Common myeloid progenitor, CD34-positive (primary cell): ENCODE measurements at places on chromosomes 16 and 17.

- no peak overlapping the region for H3K27ac ChIP-seq
- H3K36me3 ChIP-seq, result peaks cover 5% of the 10 kb centered on the region
- no peaks in the 10 kb centered on the region for H3K27me3 ChIP-seq
- DNase-seq, result peak; percentile 66
- H3K4me1 ChIP-seq, result peaks cover 36% of the 10 kb centered on the region
- peak overlapping the region; percentile 62 for H3K4me3 ChIP-seq
These were observed 471 bp downstream of the PARD6A start for GRCh38 chr16:67661101-67661761.

- H3K36me3 ChIP-seq, result no peaks in the 10 kb centered on the region
- DNase-seq, result no peak
- H3K4me1 ChIP-seq, result no peaks in the 10 kb centered on the region
- H3K4me3 ChIP-seq, result no peak overlapping the region
- H3K27ac ChIP-seq, result no peak overlapping the region
These were observed 1349.4 kb downstream of the CDH8 start for GRCh38 chr16:60686824-60687223.

- peaks cover 9% of the 10 kb centered on the region for H3K4me1 ChIP-seq
- H3K27me3 ChIP-seq, result no peaks in the 10 kb centered on the region
- H3K4me3 ChIP-seq, result no peak overlapping the region
- H3K27ac ChIP-seq, result no peak overlapping the region
- H3K36me3 ChIP-seq, result no peaks in the 10 kb centered on the region
These were observed 163.4 kb downstream of the PHKB start for GRCh38 chr16:47624563-47624962.

GRCh38 chr17:41328207-41328606, 12.7 kb upstream of the KRTAP17-1 start:
- no peaks in the 10 kb centered on the region for H3K36me3 ChIP-seq
- H3K4me3 ChIP-seq, result no peak overlapping the region
- DNase-seq, result no peak
- no peak overlapping the region for H3K27ac ChIP-seq

GRCh38 chr16:85553436-85554113, 59.5 kb upstream of the GSE1 start:
- DNase-seq, result peak; percentile 74
- H3K27ac ChIP-seq, result peak overlapping the region; percentile 98
- no peaks in the 10 kb centered on the region for H3K27me3 ChIP-seq
- H3K36me3 ChIP-seq, result no peaks in the 10 kb centered on the region
- H3K4me1 ChIP-seq, result peaks cover 37% of the 10 kb centered on the region

- H3K27ac ChIP-seq, result no peak overlapping the region
- DNase-seq, result no peak
- H3K4me3 ChIP-seq, result no peak overlapping the region
- H3K36me3 ChIP-seq, result no peaks in the 10 kb centered on the region
- H3K27me3 ChIP-seq, result no peaks in the 10 kb centered on the region
These were observed 67.9 kb downstream of the METRNL start for GRCh38 chr17:83147280-83147679.

GRCh38 chr17:3590231-3590630, 19.0 kb downstream of the TRPV1 start:
- H3K4me1 ChIP-seq, result no peaks in the 10 kb centered on the region
- H3K4me3 ChIP-seq, result no peak overlapping the region
- H3K27me3 ChIP-seq, result no peaks in the 10 kb centered on the region
- H3K27ac ChIP-seq, result no peak overlapping the region

GRCh38 chr16:25013751-25014499, 1.2 kb downstream of the ARHGAP17 start:
- DNase-seq, result peak; percentile 38
- H3K36me3 ChIP-seq, result peaks cover 9% of the 10 kb centered on the region
- peak overlapping the region; percentile 93 for H3K4me3 ChIP-seq
- peak overlapping the region; percentile 87 for H3K27ac ChIP-seq

DNA sequence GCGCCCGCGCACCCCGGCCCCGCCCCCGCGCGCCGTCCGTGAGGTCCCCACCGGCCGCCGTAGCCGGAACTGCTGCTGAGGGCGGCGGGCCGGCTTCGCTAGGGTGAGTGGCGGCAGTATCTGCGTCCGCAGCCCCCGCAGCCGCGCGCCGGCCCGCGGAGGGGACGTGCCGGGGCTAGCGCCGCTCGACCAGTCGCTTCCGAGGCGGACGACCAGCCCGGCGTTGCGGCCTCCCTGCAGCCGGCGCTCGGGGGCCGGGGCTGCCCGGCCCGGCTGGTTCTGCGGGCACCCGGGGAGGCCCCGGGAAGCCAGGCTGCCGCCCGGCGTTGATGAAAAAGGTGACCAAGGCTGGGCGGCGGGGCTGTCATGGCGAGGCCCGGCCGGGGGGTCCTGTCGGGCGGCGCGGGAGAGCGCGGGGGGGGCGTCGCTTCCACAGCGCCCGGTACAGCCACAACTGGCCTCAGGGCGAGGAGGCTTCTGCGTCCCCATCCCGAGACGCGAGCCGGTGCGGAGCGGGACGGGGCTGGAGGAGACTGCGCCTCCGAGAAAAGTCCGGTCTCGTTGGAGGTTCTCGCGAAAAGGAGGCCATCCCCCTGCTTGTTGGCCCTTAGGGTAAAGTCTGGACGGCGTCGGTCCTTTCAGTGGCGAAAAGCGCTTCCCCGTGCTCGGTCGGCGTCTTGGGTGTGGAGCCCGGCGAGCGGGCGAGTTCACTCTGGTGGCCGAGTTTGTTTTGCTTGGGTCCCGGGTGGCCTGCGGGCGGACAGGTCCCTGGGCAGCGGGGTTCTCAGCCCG, at the start of gene CRAMP1:
Gene CRAMP1, plus strand, starts transcription at position 41 of the 792 bp plus-strand sequence. CDS start 2,280 bp downstream, outside the sequence.
- DNase-seq, result no peak
- peaks cover 17% of the 10 kb centered on the region for H3K36me3 ChIP-seq
- no peaks in the 10 kb centered on the region for H3K27me3 ChIP-seq
- H3K4me3 ChIP-seq, result peak within 1 kb of the TSS; percentile 88
